ENCODE measurements at places on chromosomes 3 and 15. TPM values are rescaled to one million over a fixed set of nuclear protein-coding genes. Genes with fewer than 3 reads are reported as not detected.

The ITIH1 gene
- total RNA-seq, result not detected

The GOLGA8O gene
- total RNA-seq, result not detected

- no peak for DNase-seq
These were observed 2.6 kb upstream of the TMCO5A start for GRCh38 chr15:37931868-37932267.

GRCh38 chr3:10753964-10754363 is 62.1 kb upstream of the SLC6A11 start:
- peak; percentile 42 for DNase-seq

DNA sequence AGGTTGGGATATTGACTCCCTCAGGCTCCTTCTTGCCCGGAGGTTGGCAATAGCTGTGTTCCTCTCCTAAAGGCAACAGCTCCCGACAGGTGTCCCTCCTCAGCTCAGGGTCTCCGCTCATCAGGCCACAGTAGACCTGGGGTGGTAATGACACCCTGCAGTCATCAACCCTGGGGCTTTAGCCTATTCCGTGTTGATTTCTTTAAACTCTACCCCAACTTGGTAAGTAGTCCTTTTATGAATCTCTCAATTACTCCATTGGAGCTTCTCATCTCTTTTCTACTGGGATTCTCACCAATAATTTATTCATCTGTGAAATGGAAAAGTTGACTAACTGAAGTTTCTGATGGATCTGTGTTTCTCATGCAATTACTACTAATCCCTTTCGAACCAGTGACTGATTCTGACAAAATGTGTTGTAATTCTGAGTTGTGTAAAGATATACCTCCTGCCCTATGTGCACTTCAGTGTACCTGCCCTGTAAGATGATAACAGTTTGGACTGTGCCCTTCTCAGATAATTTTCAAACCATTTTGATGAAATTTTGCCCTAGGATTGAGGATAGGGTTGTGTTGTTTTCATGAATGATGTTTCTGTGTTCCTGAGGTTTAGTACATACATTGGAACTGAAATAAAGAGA is 89.7 kb downstream of the RPL39L start:
- no peak for DNase-seq

DNA sequence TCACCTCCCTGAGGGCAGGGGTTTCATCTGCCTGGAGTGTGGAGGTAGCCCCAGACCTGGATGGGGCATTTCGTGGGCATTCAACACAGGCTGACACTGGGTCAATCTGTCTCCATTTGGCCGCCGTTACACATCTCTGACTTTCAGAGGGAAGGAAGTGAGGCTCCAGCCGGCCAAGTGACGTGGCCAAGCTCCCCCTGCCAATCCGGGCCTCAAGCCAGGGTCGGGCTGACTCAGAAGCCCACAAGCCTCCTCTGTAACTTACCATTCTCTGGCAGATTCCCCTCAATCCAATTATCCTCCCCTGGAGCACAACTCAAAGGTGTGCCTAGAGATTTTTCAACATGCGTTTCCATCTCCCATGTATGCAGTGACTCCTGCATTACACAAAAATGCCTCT is 227.6 kb downstream of the KLF13 start:
- no peak for DNase-seq

- DNase-seq, result no peak
These were observed 8.6 kb downstream of the TLR9 start for GRCh38 chr3:52216585-52217408.

DNA sequence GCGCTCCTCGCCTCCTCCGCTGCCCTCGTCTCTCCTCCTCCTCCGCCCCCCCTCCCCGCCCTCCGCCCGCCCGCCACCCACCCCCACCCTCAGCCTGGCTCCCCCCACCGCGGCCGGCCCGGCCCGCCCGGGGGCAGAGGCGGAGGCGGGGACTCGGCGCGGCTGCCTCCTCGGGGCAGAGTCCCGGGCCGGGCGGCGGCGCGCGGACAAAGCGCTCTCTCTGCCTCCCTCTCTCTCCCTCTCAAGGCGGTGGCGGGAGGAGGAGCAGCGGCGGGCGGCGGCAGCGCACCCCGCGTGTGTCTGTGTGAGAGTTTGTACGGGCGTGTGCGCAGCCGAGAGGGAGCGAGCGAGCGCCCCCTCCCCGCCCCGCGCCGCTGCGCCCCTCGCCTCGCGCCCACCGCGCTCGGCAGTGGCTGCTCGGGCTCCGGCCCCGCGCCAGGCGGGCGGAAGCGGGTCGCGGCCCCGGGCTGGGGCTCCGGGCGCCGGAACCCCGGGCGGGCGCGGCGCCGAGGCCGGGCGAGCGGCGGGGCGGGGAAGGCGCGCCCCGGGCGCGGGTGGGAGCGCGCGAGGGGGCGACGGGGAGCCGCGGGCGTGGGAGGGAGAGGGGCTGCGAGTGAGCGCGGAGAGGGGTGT is at the start of gene IGF2BP2:
Gene IGF2BP2 (minus strand): TSS at position 37 of the 633 bp plus-strand sequence. CDS start 82 bp downstream, outside the sequence.
- DNase-seq, result peak; percentile 66

DNA sequence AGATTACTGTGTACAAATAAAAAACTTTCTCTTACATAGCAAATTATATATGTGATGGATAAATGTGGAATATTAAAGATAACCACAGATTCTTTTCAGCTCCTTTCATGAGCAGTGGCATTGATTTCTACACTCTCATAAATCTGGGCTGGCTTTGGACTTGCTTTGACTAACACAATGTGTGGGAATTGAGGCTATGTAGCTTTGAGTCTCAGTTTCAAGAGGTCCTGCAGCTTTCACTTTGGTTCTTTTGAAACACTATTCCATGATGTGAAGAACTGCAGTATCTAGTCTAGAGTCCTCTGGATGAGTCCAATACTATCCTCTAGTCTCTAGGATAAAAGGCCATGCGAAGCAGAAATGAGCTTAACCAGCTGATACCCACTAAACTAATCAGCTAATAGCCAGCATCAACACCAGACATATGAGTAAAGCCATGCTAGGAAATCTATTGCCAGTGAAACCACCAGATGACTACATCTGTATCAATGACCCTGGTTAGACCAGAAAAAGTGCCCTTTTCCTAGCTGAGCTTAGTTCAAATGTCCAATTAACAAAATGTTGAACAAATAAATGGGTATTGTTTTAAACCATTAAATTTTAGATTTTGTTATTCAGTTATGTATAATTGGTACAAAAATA is 274.9 kb upstream of the ZPLD1 start:
- no peak for DNase-seq

- DNase-seq, result no peak
These were observed 18.4 kb upstream of the TIPARP start for GRCh38 chr3:156655819-156656550.

DNA sequence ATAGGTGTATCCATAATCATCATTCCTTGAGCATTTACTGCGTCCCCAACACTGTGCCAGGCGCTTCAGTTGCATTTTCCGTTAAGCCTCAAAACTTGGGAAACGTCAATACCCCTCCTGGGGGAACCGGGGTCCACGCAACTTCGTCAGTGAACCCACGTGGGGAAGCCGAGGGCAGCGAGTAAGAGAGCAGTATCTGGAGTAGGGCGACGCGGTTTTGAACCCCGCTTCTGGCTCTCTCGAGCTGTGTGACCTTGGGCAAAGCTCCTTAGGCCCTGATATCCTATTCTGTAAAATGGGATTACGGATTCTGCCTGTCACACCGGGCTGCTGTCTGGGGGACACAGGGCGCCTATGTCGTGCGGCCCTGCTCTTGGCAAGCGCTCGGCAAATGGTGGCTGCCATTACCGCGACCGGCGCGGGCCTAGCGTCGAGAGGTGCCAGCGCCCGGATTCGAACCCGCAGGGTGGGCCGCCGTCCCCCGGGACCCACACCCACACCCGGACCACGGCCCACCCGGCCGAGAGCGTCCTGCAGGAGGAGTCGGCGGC is 590 bp downstream of the POLG start:
- DNase-seq, result no peak

GRCh38 chr3:138950006-138950644 is 3.1 kb downstream of the FOXL2NB start:
- peak; percentile 22 for DNase-seq

GRCh38 chr3:142586803-142587406 is 8.4 kb upstream of the ATR start:
- no peak for DNase-seq
